ENCODE measurements at places on chromosomes 5 and 9. TPM values are rescaled to one million over a fixed set of nuclear protein-coding genes. Genes with fewer than 3 reads are reported as not detected.

ROR2 gene
- 0.29 TPM for total RNA-seq

ANKRD18B gene
- total RNA-seq = 1.2 TPM

DROSHA gene
- 92.6 TPM for total RNA-seq

HTR1A gene
- total RNA-seq = not detected

FRMPD1 gene
- not detected for total RNA-seq

All from CD4-positive, alpha-beta memory T cell (primary cell).